Activated effector memory CD4-positive, alpha-beta T cell treated with Interleukin-2 at 50 U/mL for 16 hours (primary cell): ENCODE measurements at places on chromosomes 4 and X.

GRCh38 chrX:125262836-125263235 is 56.8 kb upstream of the TEX13C start:
- DNase-seq = no peak

DNA sequence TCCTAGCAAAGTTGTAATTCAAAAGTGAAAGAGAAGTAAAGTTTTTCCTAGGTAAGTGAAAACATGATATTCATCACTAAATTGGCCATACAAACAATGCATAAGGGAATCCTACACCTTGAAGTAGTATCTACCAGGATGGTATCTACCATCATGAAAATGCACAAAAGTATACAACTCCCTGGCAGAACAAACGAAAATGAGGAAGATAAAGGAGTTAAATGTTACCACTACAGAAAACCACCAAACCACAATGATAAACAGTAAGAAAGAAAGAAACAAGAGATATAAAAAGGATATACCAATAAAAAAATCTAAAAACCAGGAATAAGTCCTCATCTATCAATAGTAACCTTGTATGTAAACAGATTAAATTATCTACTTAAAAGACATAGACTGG is 26.9 kb downstream of the GK2 start:
- no peak for DNase-seq

DNA sequence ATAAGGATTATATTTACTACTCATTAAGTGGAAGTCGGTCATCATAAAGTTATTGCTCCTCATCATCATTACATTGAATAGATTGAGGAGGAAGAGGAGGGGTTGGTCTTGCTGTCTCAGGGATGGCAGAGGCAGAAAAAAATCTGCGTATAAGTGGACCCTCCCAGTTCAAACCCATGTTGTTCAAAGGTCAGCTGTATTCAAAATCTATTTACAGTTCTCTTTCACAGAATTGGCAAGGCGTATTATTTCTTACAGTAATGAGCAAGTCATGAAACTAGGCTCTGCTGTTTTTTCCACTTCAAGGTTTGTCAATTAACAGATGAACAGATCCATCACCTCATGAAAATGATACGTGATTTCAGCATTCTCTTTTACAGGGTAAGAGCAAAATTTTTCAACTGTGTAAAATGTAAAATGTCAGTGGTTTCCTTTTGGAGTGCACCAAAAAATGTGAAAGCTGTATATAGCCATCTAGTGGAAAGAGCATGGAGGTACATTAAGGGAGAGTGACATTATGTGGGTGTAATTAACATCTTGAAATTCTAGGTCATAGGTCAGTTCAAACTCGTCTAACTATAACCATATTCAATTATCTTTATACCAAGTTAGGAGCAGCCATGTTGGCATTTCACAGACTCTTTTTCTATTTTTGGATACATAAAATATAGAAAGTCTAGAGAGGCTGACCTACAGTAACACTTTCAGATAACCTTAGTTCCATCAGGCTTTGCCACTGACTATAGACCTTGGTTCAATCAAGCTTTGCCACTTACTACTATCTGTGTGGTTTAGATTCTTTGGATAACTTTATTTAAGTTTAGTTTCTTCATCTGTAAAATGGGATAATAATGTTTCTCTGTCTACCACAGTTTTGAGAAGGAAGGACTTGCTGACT is 30.1 kb downstream of the NEIL3 start:
- DNase-seq = no peak

- no peak for DNase-seq
Observed at GRCh38 chr4:12472087-12472486, 1012.1 kb downstream of the RAB28 start.

DNA sequence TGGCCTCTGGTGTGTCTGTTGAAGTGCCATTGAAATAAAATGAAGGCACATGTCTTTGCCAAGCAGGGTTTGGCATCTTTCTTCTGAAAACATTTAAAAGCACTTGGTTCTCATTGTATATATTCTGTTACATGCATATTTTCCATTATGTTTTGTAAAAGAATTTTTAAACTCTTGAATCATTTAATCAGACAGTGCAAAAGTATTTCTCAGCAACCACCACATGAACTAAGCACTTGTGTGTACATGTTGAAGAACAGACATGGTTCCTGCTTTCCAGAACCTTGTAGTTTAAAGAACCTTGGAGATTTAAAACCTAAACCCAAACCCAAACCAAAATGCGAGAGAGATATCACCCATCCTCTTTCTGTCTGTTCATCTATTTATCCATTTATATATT is 220.3 kb upstream of the GIMD1 start:
- no peak for DNase-seq

- DNase-seq = no peak
Observed at GRCh38 chr4:177681902-177682301, 239.7 kb upstream of the AGA start.

- no peak for DNase-seq
Observed at GRCh38 chr4:165331823-165332222, 4.4 kb downstream of the MSMO1 start.

DNA sequence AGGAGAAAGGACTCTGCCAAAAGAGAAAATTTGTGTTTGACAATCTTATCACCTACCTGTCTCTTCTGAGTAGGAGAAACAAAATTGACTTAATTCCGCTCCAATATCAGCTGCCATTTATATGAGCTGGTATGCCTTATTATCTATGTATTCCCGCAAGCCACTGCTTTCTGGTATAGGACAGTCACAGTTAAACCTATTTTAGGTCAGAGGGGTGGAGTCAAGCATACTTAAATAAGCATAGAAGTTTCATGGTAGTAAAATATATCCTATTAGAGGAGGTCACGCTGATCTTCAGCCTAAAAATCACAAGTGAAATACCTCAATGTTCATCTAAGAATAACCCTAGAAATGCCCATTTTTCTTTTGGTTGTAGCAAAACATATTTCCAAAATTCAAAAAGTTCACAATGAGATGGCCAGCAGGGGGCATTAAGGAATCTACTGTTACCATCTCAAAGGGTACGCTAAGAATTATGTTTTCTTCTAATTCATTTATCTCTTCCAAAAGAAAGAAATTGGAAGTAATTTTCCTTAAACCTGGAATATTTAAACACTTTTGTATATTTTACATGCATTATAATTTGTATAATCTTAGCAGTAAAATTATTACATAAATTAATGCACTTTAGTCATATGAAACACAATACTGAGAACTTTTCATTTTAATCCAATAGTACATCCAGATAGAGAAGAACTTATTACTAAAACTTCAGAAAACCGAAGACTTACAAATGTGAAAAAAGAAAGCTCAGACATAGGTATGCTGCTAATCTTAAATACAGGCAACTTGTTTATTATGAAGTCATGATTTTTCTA is 10.5 kb downstream of the PPAT start:
- no peak for DNase-seq

DNA sequence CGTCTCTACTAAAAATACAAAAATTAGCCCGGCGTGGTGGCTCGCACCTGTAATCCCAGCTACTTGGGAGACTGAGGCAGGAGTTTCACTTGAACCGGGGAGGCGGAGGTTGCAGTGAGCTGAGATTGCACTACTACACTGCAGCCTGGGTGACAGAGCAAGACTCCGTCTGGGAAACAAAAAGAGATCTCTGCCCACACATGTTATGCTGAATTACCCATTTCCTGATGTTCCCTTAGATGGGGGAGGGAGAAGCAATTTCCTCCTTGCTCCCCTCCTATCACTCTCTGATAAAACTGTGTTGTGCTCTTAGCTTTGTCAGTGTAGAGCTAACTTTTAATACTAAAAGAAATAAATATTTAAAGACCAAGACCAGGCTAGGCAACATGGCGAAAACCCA is 102.5 kb downstream of the LARP7 start:
- no peak for DNase-seq

- DNase-seq = no peak
Observed at GRCh38 chr4:98816386-98816785, 112.5 kb downstream of the EIF4E start.

- DNase-seq = no peak
Observed at GRCh38 chrX:102708900-102709299, 3.3 kb upstream of the GPRASP2 start.

- no peak for DNase-seq
Observed at GRCh38 chr4:108794136-108794535, 31.3 kb upstream of the ETNPPL start.

GRCh38 chrX:137652086-137652485 is 86.2 kb downstream of the ZIC3 start:
- DNase-seq = no peak

- no peak for DNase-seq
Observed at GRCh38 chrX:38941675-38942074, 140.4 kb downstream of the MID1IP1 start.

GRCh38 chr4:140044337-140044902 is 109.6 kb downstream of the MAML3 start:
- no peak for DNase-seq

- DNase-seq = no peak
Observed at GRCh38 chr4:76680952-76681351, 217.0 kb downstream of the SOWAHB start.

- no peak for DNase-seq
Observed at GRCh38 chr4:108146819-108147218, 21.9 kb downstream of the LEF1 start.

GRCh38 chr4:153038623-153039311 is 102.6 kb downstream of the FHDC1 start:
- DNase-seq = no peak
